Lung microvascular endothelial cell (primary cell): ENCODE measurements at places on chromosomes 4 and X. TPM values are rescaled to one million over a fixed set of nuclear protein-coding genes. Genes with fewer than 3 reads are reported as not detected.
A peak's percentile ranks its signal among the peaks of the same experiment; 100 is the strongest.

- no peak for DNase-seq
Measured at GRCh38 chr4:184854673-184855072, 28.9 kb upstream of the ACSL1 start.

DNA sequence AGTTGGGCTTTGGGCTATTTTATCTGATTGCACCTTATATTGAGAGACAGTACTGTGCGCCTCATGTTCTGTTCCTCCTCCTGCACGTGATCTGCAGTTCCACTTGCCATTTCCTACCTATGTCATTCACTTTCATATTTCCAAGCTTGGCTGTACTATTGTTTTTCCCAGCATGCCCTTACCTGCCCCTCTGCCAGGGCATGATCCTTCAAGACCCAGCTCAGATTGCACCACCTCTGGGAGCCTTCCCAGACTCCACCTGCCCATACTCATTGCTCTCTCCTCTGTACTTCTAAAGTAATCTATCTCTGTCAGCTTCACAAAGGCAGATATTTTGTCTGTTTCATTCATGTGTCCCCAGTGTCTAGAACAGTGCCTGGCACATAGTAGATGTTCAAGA lies 11.6 kb downstream of the SLC25A5 start:
- DNase-seq, result no peak

DNA sequence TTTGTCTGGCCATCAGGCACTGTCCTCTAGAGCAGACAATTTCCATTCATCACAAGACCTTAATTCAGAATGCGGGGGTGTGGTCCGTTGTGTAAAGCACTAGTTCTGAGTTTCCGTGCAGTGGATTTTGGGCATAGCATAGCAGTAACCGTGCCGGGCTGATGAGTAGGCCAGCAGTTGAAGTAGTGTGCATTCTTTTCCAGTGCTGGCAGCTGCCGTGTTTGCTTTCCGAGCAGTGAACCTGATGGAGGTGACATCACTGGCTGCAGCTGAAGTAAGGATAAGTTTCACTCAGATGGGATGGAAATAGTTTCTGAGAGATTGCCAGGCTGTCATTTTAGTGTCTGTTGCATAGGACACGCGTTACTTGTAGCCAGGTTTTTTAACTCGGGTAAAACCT lies 107.0 kb upstream of the STIM2 start:
- peak; percentile 82 for DNase-seq

DNA sequence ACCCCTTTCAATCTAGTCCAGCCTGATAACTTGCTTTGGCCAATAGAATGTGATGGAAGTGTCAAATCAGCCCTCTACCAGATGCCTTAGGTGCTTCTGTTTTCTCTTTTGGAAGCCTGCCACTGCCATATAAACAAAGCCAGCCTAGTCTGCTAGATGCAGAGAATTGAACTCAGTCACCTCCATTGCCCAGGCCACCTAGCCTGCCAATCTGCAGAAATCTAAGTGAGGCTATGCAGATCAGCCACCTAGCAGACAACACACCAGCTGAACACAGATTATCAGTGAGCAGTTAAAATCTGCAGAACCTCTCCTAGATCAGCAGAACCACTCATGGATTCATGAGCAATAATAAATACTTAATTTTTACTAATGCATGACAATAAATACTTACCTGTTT lies 1108.2 kb downstream of the PCDH18 start:
- DNase-seq, result no peak

DNA sequence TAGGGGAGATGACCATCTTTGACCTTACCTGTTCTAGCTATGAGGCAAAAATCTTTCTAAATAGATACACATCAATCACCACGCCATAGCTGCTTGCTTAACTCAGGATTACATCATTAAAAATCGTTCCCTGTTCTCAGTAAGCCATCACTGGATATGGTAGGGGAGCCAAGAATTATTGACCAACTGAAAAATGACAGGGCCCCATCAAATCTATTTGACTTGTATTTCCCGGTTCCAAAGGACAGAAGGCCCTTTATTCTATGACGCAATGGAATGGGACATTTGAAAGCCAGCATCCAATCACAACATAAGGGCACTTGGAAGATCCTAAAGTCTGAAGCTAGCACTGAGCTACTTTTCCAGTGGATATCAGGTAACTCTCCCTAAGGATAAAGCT lies 75.6 kb upstream of the NOCT start:
- DNase-seq, result no peak

- DNase-seq, result peak; percentile 7
Measured at GRCh38 chrX:135572436-135572835, 52.0 kb downstream of the INTS6L start.

GRCh38 chr4:71520850-71521249 lies 182.0 kb downstream of the SLC4A4 start:
- DNase-seq, result no peak

DNA sequence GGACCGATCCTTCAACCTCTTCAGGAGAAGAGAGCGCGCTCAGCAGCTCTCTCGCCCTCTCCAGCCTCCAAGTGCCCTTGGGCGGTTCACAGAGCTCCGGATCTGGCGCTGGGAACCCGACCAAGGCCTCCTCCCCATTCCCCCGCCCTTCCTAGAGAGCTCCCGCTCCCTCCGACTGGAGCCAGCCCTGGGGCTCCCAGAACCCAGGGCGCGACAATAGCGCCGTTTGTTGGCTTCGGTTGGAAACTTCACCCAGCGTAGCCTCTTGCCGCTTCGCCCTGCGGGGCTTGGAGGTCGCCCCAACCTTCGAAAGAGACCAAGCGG lies 3.1 kb upstream of the SOX3 start:
- no peak for DNase-seq

DNA sequence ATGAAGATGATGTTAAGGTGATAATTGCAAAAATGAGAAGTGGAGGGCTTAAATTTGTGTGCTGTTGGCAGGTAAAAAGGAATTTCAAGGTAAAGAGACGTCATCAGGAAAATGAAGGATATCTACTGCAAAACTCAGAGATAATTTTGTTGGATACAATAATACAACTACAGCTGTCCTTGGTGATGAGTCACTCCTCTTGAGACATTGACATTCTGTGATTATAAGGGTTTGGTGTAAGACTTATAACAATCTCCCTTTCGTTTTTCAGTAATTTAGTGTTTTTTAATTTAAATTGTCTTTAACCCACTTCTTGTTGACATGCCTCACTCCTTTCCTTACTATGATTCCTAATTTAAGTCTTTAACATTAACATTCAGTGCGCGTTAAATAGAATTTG lies 1074.1 kb upstream of the SLIT2 start:
- DNase-seq, result no peak

- no peak for DNase-seq
Measured at GRCh38 chr4:95193391-95194224, 355.2 kb downstream of the UNC5C start.

- no peak for DNase-seq
Measured at GRCh38 chr4:27149541-27150212, 289.0 kb downstream of the STIM2 start.

DNA sequence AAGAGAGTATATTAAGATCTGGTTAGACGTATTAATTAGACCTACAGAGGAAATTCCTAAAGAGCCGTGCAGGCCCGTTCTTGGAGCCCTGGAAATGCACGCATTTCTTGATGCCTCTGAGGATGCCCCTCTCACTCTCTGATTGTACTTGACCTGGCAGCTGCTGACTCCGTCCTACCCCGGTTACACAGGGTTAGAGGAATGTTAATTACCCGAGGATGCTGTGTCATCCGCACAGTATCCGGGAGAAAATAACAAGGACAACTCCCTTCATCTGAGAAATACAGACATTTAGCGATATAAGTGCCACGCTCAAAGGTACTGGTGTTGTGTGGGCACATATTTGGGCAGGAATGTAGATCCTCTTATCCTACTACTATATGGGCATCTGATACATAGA lies 404.6 kb upstream of the FAT1 start:
- DNase-seq, result no peak

DNA sequence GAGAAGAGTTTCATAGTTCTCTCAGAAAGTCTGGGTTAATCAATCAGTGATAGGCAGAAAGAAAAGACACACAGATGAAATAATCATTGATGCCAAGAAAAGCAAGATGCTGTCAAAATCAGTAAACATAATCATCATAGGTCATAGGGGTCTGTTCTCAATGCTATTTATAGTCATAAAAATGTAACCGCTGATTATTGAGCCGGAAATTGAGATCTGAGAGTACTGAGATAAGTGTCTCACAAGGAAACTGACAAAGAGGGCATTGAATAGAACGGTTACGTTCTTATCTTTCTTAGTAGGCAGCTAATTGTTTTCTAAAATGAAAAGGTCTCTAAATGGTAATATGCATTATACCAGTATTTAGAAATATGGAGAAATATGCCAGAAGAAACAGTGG lies 1686.1 kb upstream of the AGA start:
- no peak for DNase-seq

GRCh38 chr4:15349531-15349935 lies 78.3 kb upstream of the C1QTNF7 start:
- DNase-seq, result no peak

- DNase-seq, result no peak
Measured at GRCh38 chr4:180491210-180491609, 1752.0 kb upstream of the TENM3 start.

DNA sequence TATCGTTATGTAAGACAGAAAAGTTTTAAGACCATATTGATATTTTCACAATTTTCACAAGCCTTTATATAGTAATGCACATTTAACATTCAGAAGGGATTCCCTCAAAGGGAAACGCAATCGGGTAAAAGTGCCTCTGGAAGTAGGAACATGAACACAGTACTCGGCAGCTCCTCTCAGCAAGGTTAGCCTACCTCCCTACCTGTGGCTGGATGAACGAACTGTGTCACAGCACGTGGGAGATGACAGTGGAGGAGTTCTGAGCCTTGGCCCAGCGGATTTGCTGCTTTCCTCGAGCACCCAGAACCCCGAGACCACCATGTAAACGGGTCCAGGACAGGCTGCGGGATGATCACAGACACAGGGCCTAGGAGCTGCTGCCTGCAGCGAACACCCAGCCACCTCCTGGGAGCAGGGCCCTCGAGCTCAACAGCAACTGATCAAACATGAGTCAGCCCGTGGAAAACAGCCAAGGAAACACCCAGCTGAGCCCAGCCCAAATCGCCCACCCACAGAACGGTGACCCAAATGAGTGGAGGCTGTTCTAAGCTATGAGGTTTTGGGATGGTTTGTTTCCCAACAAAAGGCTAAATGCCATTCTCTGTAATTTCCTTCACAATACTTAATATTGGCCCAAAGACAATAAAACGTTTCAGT lies 30.4 kb downstream of the FAT1 start:
- no peak for DNase-seq

DNA sequence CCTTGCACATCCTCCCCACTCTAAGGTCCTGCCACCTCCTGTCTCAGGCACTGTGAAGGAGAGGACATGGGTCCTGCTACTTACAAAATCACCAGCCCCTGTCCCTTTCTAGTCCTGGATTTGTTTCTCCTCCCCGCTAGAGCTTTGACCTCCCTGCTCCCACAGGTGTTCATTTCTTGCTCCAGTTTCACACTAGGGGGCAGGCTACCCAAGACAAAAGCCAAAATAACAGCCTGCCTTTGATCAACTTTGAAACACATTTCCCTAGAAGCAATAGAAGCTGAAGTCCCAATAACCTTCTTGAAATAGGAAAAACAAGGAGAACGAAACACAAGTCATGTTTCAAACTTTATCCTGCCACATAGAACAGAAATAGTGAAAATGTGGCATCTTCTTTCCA lies 164.4 kb downstream of the QDPR start:
- DNase-seq, result peak; percentile 62

- no peak for DNase-seq
Measured at GRCh38 chrX:101452056-101452455, 33.2 kb upstream of the ARMCX4 start.

DNA sequence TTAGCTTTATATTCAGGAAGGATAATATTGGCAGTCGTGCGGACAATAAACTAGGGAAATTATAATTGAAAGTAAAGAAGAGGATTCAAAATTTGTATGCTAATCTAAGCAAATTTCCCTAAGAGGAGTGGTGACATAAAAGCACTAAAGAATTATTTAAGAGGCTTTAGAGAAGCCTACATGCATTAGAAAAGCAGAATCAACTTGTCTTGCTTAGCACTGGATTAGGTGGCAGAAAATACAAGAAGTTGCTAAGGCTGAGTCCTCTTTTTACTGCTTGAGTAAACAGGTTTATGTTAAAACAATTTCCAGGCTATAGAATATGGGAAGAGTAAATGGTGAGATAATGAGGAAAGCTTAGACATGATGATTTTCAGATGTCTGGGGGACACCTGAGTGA lies 991.5 kb downstream of the PCDH18 start:
- DNase-seq, result no peak

DNA sequence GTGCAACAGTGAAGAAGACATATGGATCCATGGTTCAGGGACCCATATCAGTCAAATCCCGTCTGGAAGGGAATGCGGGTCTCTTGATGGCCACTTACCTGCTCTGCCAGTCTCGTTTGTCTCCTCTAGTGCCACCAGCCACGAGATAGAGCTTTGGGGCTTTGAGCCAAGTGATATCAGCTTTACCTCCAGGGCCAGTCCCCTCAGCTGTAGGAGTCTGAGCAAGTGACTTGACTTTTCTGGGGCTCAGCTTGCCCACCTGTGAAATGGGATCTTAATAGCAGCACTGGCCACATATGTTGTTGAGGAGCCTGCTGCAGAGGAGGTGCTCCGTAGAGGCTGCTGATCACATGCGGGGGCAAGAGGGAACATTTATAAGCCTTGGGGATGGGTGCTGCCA lies 1.2 kb downstream of the SLC2A9 start:
- DNase-seq, result no peak

DNA sequence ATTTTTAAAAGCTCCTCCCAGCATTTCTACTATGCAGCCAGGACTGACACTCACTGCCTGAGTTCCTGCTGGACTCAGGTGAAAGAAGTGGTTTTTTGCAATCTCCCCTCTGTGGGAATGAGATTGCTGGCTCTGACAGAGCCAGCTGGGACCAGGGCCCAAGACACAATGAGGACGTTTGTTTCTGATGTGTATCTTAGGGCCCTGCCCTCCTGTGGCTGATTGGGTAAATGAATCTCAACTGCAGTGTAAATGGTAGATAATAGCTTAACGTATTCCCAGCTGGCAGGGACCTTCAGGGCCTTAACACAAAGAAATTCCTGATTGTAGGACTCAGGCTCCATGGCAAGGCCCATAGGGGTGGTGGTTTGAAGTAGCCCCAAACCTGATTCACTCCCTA lies 85.8 kb upstream of the PRPS1 start:
- DNase-seq, result peak; percentile 6

DNA sequence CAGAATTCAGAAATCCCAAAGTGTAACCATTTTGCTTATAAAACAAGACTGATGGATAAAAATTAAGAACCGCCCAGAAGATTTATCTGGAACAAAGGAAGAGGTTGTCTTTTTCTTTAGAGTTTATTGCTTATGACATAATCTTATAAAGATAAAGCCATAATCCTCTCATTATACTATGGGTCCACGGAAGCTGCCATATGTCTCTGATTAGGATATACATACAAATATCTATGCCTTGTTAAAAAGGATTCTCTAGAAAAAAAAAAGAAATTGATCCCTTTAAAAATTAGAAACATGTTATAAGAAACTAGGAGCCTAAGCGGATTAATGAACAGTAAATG lies 70.5 kb downstream of the RELL1 start:
- no peak for DNase-seq

Gene CT45A2
- not detected in 2 replicates for total RNA-seq

Gene PPP4R3C
- not detected in 2 replicates for total RNA-seq

Gene TBC1D8B
- total RNA-seq, result 2.2 and 3.4 TPM in 2 replicates

Gene PTPN13
- 0.20 and 0.22 TPM in 2 replicates for total RNA-seq

Gene PPID
- 13.9 and 15.9 TPM in 2 replicates for total RNA-seq

Gene HDAC8
- total RNA-seq, result 21.6 and 25.6 TPM in 2 replicates

Gene SCML2
- 1.3 and 1.8 TPM in 2 replicates for total RNA-seq

Gene NEUROG2
- total RNA-seq, result not detected in 2 replicates
